T follicular helper cell (primary cell): ENCODE measurements at places on chromosomes 16 and 17.

DNA sequence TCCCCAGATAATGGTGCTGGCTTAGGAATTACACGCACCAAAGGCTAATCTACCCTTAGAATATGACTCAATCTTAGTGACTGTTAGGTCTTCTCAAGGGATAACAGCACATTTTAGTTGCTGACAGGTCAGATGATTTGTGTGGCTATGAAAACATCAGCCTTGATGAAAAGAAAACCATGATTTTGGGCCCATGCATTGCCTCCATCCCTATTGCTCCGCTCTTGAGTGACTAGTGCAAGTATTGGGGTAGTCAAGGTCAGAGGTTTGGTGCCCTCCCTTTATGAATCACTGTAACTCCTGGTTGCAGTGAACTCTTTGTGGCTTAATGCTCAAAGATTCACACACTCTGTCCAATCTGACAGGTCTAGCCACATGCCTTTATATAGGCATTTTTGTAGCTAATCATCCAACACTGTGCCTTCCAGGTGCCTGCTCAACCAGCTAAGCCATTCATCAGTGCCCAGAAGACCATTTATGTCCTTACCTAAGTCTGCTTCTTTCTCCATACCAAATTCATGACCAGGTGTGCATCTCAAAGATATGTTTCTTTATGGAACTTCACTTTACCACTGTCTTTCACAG lies 251.6 kb downstream of the KCNJ2 start:
- DNase-seq, result no peak

GRCh38 chr17:46884552-46884951 lies 33.2 kb downstream of the WNT9B start:
- no peak for DNase-seq

- DNase-seq, result no peak
Measured at GRCh38 chr17:14341866-14342265, 41.0 kb downstream of the HS3ST3B1 start.

- DNase-seq, result no peak
Measured at GRCh38 chr16:12256921-12257320, 280.4 kb downstream of the SNX29 start.

DNA sequence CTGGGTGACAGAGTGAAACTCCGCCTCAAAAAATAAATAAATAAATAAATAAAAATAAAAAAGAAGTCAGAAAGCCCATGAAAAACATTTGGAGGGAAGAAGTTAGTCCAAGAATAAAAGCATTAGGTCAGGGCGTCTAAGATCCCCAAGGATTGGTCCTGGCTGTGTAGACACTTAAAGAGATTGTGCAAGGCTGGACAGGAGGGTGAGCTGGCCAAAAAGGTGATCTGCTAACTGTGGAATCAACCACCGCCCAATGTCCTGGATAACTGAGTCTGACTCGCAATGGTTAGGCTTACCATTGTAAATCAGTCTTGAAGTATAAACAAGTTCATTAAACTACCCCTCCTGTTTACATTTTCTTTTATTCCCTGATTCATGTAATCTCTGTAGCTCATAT lies 8.8 kb upstream of the ABCA8 start:
- DNase-seq, result no peak

DNA sequence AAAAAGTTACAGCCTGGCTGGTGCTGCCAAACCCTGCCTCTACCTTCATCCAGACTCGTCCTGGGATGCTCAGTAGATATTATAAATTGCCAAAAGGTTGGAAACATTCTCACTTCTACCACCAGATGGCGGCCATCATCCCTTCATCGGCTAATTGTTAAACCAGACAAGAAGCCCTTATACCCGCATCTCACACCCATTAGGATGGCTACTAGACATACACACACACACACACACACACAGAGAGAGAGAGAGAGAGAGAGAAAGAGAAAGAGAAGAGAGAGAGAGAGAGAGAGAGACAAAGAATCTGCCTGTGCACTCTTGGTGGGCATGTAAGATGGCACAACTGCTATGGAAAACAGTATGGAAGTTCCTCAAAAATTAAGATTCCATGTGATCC lies 15.0 kb upstream of the SCIMP start:
- peak; percentile 47 for DNase-seq

DNA sequence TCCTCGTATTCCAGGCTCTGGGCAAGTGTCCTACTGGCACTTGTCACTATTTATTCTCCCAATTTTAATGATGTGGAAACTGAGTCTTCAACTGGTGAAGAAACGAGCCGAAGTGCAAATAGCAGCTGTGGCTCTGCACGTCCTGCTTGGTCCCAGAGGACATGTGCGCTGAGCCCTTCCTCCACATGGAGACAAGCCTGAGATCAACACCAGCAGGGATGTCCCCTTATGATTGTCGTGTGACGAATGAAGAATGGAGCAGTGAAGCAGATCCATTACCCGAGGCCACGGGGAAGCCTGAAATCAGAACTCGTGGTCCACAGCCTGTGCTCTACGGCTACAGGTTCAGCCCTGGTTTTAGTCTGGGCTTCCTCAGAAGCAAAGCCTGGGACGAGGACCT lies 61.0 kb downstream of the FOXL1 start:
- no peak for DNase-seq

- peak; percentile 40 for DNase-seq
Measured at GRCh38 chr17:77375917-77376651, 235.3 kb downstream of the SEC14L1 start.

- no peak for DNase-seq
Measured at GRCh38 chr17:32141679-32142037, 644 bp upstream of the RHOT1 start.

GRCh38 chr17:16649585-16649984 lies 4.1 kb downstream of the ZNF624 start:
- DNase-seq, result no peak

- no peak for DNase-seq
Measured at GRCh38 chr17:79608624-79608959, 2.3 kb downstream of the RBFOX3 start.

- no peak for DNase-seq
Measured at GRCh38 chr17:81888988-81889595, 2.3 kb downstream of the ALYREF start.

GRCh38 chr17:6901086-6901485 lies 69.6 kb upstream of the TEKT1 start:
- no peak for DNase-seq

GRCh38 chr16:5865236-5865635 lies 767.6 kb upstream of the EEF2KMT start:
- DNase-seq, result no peak

DNA sequence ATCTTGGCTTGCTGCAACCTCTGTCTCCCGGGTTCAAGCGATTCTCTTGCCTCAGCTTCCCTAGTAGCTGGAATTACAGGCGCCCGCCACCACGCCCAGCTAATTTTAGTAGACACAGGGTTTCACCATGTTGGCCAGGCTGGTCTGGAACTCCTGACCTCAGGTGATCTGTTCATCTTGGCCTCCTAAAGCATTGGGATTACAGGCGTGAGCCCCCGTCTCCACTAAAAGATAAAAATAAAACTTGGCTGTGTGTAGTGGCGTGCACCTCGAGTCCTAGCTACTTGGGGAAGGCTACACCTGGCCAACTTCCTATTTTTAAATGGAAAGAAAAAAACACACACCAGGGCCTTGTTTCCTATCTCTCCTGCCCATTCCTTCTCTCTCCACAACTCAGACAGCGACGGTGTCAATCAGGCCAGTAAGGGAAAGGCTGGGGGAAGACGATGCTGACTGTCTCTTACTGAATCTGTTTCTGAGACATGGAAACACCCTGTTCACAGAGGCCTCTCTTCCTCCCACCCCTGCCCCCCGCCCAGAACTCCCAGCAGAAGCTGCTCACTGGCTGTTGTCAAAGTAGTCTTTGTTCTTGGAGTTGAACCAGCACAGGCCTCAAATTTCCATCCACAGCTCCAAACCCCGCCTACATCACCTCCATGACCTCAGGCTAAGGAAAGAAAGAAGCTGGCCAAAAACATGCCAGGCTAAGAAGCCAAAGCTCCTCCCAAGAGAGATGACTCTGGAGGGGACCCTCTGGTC lies 96.6 kb downstream of the NXN start:
- DNase-seq, result no peak

DNA sequence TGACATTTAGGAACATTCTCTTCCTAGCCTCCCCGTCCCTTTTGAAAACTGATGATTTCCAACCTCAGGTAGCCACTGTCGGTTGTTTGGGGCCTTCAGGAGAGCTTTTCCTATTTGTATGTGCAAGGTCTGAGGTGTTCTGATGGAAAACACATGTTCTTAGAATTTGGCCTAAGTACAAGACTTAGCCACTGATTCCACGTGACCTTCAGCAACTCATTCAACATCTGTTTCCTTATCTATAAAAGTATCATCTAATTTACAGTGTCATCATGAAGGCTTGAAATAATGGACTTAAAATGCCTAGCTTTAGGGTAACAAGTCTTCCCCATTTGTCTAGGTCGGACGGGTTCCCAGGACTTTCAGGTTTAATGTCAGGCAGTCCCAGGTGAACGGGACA lies 259.3 kb downstream of the SOX9 start:
- no peak for DNase-seq

GRCh38 chr16:68272507-68273209 lies 8.3 kb downstream of the SLC7A6 start:
- DNase-seq, result peak; percentile 76
